ENCODE measurements at places on chromosomes 11 and 22.

DNA sequence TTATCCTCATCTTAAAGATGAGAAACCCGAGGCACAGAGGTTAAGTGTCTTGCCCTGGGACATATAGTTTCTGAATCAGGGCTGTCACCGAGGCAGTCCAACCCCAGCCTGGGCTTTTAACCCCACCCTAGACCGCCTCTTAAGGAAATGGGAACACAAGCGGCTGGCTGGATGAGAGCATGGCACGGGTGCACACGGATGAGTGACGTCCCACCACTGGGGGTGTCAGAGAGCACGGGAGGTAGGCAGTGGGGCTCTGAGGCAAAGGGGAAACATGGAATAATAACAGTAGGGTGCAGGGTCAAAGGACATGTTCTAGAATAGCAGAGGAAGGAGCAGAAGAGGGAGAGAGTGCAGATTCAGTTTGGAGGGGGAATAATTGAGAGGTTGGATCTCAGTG lies 22.3 kb downstream of the PPFIBP2 start:
- DNase-seq, result no peak

- no peak for DNase-seq
These were observed 1375.6 kb upstream of the TENM4 start for GRCh38 chr11:80816454-80816847.

GRCh38 chr11:38476808-38477575 lies 1879.0 kb upstream of the RAG2 start:
- no peak for DNase-seq

- no peak for DNase-seq
These were observed 2.6 kb upstream of the SART1 start for GRCh38 chr11:65958774-65959420.

DNA sequence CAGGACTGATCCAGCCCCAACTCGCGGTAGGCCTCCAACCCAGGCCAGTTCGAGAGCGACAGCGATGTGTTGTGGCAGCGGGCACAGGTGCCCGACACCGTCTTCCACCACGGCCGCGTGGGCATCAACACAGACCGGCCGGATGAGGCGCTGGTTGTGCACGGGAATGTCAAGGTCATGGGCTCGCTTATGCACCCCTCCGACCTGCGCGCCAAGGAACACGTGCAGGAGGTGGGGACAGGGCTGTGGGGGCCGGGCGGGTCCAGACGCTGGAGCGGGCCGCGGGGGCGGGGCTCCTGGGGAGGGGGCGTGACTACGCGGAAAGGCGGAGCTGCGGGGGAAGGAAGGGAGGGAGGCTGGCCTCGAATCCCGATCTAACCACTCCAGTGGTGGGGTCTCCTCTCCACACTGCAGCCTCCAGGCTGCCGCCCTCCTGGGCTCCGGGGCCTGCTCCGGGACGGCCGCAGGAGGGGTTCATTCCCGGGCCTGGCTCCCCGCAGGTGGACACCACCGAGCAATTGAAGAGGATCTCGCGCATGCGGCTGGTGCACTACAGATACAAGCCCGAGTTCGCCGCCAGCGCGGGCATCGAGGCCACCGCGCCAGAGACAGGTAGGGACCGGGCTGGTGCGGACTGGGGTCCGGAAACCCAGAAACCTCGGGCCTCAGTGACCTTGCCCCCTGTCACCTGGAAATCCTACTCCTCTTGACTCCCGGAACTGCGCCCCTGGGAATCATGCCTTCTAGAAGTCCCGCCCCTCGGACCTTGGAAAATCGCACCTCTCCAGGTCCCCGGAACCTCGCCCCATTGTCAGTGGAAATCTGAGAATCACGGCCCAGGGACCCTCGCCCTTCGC lies 14.9 kb downstream of the TMEM258 start:
- DNase-seq, result peak; percentile 46

DNA sequence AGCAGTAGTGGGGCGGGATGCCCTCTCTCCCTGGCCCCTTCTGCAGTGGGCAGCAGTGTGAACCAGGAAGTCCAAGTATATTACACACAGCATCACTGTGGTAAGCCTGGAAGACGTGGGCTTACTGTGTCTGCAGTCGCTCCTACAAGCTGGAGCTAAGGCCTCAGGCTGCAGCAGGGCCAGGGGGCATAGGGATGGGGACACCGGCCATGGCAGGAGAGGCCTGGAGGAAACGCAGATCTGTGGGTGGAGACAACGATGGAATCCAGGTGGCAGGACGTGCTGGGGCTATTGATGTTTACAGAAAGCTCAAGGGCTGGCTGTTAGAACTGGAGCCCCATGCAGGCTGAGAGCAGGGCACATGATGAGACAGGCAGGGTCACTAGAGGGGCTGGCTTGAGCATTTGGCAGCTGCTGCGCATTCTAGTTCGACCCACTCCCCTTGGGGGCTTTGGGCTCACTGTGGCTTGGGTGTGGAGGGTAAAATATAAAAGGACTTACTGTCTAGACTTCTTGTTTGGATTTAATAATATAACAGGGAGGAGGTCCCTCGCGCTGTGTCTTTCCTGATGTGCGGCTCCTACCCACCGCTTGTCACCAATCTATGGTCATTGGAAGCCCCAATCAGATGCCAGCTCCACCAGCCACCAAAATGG lies 539.5 kb downstream of the TBC1D22A start:
- DNase-seq, result no peak

GRCh38 chr11:11178671-11179638 lies 174.1 kb downstream of the CSNK2A3 start:
- no peak for DNase-seq

GRCh38 chr11:110349138-110349996 lies 53.0 kb upstream of the RDX start:
- DNase-seq, result no peak

DNA sequence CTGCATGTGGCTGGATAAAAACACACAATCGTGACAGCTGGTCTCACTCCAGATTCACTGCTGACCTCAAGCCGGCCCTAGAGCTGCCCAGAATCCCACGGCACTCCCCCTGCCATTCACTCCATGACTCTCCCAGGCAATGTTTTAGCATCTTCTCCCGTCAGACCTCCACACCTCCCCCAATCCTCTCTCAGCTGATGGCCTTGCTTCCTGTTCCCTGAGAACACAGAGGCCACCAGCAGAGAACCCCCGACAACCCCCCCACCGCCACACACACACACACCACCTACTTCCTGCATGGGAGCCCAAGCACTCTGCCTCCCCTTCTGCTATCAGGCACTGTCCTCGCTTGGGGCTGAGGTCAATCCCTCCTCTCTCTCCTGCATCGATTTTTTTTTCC lies 9.3 kb downstream of the TNKS1BP1 start:
- DNase-seq, result no peak

- DNase-seq, result no peak
These were observed 46.2 kb downstream of the TP53I11 start for GRCh38 chr11:44904261-44905020.

DNA sequence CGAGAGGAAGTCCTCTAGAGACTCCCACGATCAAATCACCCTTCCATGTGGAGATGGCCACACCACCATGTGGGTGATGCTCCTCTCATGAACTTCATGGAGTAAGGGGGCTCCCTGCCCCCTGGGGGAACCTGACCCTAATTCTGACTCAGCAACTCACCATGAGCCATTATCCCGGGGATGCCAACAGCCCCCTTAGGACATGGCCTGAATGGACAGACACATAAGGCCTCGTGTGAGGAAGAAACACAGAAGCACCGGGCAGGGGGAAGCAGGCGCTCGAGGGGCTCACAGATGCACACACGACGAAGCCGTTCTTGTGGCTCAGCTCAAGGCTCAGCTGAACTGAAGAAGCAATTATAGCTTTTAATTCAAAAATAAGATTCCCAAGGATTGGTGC lies 99.5 kb upstream of the BID start:
- no peak for DNase-seq

DNA sequence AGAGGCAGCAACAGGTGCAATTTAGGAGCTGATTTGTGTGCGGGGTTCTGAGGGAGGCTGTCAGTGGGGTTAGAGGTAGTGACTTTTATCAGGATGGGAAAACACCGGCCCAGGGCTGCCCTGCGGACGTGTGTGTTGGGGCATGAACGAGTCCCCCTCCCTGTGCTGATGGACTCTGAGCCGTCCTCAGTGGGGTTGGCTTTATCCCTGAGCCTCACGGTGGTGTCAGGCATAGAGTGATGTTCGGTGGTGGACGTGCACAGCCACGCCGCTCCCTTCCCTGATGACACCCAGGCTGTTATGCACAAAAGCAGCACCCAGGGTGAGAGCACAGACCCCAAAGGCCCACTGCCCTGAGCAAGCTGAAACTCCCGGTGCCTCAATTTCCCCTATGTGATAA lies 809.1 kb downstream of the BRD1 start:
- no peak for DNase-seq

DNA sequence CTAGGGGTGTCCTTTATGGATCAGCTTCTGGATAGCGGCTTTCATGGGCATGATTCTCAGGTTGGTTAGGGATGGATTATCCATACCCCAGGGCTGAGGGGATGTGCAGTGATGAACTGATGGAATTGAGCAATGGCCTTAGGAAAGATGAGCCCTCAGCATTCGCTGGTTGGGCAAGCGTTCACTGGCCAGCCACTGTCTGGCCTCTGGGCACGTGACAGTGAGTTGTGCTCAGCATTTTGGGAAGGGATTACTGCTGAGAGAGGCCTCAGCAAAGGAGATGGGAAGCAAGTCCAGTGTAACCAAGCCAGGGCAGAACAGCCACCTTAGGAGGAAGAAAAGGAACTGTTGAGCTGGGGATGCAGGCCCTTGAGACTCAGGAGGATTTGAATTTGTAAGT lies 17.4 kb downstream of the UBASH3B start:
- no peak for DNase-seq

GRCh38 chr11:22763166-22763565 lies 66.4 kb downstream of the SVIP start:
- no peak for DNase-seq

GRCh38 chr11:120302001-120302805 lies 22.9 kb upstream of the TLCD5 start:
- DNase-seq, result no peak

DNA sequence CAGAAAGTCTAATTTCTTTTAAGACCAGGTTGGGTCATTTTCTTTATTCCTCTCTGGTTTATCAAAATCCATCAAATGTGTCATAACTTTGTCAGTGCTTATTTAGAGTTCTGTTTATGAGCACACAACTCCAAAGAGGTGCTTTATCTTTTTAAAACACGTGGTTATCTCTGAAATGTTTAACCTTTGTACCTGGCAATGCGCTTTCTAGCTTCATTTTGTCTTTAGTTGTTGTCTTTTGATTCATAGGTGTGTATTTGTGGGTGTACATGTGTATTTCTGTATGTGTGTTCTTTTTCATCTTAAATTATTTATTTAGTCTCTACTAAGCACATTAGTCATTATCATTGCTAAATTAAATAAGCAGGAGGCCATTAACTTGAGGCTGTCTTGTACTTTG lies 251.4 kb downstream of the JRKL start:
- DNase-seq, result no peak

GRCh38 chr11:84012171-84012826 lies 726.1 kb upstream of the CCDC90B start:
- no peak for DNase-seq

DNA sequence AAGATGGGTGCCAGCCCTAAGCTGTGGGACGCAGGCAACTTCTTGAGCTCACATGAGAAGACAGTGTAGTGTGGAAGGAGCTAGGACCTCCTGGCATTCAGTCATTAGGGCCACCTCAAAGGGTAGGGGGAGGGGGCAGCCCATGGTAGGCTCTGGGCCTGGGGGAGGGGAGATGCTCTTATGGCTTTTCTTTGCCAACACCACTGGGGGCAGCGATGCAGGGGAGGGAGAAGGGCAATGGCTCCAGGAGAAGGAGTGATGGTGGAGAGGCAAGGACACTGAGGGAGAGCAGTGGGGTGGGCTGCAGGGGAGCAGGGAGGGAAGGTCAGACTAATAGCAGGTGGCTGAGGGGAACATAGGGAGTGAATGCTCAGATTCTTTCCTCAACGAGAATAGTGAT lies 63.3 kb upstream of the SUSD2 start:
- no peak for DNase-seq

DNA sequence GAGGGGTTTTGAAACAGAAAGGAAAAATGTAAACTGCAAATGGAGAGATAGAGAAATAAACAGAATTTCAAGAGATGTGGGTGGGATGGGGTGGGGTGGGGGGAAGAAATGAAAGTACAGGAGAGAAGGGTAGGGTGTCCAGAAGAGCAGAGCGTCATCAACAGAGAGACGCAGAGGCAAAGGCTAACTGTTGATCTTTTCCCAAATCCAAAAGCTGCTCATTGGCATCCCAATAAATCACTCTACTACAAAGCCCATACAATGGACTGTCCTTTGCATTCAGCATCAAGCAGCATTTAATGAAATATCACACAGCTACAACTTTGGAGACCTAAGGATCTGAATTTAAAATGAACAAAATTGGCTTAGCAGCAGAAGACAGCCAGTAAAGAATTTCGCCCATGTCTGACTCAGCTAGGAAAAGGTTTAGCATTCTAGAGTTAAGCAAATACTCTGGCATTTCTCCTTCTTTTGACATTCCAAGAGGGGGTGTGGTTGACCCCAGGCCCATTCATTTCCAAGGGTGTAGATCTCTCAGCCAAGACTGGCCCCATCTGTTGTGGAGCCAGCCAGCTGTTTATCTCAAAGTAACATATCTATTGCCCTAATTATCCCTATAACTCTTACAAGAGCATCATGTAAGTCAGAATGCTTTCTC lies 1.5 kb downstream of the RAB30 start:
- no peak for DNase-seq

- DNase-seq, result no peak
These were observed 168.6 kb upstream of the GRK3 start for GRCh38 chr22:25395915-25396314.

- DNase-seq, result no peak
These were observed 14.2 kb upstream of the APOL6 start for GRCh38 chr22:35634015-35634414.

- DNase-seq, result no peak
These were observed 13.9 kb upstream of the NCF4 start for GRCh38 chr22:36846949-36847348.

GRCh38 chr22:50002791-50003190 lies 9.8 kb downstream of the IL17REL start:
- DNase-seq, result no peak

DNA sequence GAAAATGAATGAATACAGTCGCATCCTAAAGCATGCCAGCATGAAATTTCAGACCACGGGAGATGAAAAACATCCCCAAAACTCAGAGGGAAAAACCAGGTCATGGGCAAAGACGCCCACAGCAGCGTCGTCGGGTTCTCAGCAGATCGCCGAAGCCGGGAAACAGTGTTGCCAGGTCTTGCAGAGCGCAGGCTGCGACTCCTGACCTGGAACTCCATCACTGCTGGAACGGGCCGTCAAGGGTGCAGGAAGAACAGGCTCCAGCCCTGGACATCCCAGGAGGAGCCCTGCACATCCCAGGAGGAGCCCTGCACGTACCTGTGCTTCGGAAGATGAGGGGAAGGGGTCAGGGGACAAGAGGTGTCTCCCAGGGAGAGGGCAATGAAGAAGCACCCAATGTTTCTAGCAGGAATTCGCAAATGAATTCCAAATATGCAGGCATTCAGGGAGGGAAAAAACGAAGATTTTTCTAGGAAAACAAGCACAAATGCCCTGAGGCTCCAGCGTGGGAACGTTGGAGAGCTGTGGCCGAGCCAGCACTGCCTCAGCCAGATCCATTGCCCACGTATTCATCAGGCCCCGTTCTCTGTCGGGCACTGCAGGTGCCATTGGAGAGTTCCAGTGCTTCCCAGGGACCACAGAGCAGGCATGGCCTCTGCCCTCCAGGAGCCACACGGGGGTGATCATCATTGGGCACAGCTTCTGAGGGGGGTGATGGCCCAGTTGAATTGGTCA lies 1110.4 kb downstream of the BRD1 start:
- DNase-seq, result no peak
